ELF-1 (cell line): ENCODE measurements at places on chromosomes 7 and 10.

DNA sequence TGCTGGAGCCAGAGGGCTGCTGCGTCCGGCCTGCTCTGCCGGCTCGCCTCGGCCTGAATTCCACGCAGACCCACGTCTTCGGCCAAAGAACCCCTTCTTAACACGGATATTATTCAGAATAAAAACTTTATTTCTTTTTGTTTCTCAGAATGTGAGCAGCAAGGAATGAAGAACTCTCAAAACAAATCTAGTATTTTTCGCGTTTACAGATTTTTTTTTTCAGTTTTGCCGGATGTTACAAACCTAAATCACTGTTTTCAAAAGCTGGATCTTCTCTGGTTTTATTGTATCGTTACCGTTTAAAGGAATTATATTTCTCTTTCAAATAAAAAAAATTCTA lies 4.4 kb upstream of the HOXA2 start:
- no peak for DNase-seq

GRCh38 chr10:117221156-117221711 lies 19.7 kb upstream of the SLC18A2 start:
- peak; percentile 70 for DNase-seq

- no peak for DNase-seq
These were observed 48.8 kb upstream of the DGKI start for GRCh38 chr7:137895301-137896221.

DNA sequence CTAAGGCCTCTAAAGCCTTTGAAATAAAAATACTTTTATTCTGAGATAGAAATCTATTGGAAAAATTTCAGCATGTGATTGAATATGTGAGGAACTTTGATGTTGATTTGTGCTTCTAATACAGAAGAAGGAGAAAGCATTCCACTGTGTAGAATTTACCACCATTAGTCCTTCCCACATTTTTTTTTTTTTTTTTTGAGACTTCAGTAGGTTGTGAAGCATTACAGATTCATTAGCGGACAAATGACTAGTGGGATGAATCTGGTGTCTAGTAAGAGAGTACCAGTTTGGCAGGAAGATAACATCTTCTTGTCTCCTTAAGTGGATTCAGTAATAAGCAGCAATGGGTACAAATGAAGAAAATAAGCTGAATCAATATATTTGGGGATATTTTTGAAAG lies 95.5 kb downstream of the ANKRD30A start:
- DNase-seq: no peak

DNA sequence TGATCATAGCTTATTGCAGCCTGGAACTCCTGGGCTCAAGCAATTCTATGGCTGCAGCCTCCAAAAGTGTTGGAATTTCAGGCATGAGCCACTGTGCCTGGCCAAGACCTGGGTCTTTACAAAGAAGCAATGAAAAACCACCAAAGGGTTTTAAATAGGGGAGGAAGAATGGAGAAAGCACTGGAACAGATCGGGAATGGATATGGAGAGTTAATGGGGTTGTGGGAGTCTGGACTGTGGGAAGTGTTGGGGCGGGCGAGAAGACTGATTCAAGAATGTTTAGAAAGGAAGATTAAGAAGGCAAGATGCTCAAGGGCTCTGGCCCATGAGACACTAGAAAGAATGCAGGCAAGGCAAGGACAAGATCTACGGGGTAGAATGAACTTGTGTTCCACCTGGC lies 98.5 kb downstream of the CARD11 start:
- DNase-seq: no peak

GRCh38 chr7:43199371-43200160 lies 87.1 kb downstream of the HECW1 start:
- no peak for DNase-seq

GRCh38 chr7:64907641-64908326 lies 4.7 kb downstream of the ZNF273 start:
- DNase-seq: no peak

DNA sequence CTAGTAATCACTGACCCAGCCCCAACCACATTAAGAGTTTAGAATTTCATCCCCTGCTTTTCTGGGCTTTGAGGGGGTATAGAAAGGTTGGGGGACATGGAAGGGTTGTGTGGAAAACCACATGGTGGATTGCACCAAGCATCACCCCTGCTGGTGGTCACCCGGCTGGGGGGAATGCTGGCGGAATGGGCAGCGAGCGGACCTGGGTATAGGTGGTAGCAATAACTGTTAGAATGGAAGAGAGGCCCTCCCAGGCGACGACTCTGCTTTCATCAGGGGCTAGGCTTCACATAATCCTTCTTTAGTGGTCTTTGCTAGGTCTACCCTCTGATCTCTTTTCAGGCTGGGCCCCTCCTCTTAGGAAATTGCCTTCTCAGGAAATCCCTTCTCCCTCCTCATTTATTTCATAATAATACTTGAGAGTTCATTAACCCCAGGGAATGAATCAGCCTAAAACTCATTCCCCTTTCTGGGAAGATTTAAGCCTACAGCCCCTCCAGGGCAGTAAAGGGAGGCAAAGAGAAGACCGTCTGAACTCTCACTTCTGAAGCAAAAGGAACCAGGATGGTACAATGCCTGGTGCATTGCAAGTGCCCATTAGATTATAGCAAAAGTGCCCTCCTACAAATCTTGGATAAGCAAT lies 90.7 kb upstream of the LEP start:
- DNase-seq: no peak

- DNase-seq: no peak
These were observed 55.0 kb downstream of the WAC start for GRCh38 chr10:28587970-28588290.

DNA sequence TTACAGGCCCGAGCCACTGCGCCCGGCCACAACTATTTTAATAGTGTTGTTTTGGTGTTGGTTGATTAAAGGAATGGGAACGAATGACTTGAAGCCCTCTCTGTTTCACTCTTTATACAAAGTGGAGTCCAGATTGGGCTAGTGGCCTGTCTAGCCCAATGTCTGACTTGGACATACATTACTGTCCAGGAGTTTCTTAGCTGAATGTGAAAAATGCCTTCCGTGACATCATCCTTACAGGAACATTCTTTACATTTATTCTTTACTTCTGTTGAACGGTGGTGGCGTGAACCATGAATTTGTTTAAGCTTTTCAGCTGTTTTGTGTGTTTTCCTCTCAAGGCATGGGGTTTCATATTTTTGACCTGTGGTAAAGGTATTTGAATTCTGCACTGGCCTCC lies 67.9 kb downstream of the DAGLB start:
- DNase-seq: no peak

- peak; percentile 12 for DNase-seq
These were observed 144.7 kb upstream of the ZNF716 start for GRCh38 chr7:57305192-57305748.
